ENCODE measurements at places on chromosomes 5 and 9. TPM values are rescaled to one million over a fixed set of nuclear protein-coding genes. Genes with fewer than 3 reads are reported as not detected.
A peak's percentile ranks its signal among the peaks of the same experiment; 100 is the strongest.

DNA sequence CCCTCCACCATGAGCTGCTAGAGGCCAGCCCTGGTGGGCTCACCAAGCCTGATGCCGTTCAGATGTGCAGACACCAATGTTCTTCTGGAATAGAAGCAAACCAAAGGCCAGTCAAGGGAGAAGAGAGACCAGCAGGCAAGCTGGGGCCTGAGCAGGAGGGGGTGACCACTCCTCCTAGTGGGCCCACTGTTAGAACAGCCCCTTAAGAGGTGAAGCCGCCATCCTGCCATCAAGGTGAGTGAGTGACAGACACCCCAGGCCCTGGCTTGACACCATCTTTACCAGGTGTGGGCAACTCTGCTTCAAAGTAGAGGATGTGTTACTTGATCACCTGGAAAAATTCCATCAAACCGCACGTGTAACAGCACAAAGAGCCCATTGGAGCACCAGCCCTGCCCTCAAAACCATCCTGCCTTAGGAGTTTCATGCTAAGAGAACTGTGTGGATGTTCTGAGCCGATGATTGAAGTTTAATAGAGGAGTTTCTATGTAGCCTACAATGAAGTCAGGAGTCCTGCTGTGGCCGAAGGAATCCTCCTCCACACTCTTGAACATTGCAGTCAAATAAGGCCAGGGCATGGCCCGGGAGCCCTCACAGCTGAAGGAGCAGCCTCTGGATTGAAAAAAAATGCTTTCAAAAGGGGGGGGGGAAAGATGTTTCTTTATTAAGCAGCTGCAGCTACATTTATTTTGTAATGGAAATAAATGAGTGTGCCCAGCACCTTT is 20.8 kb downstream of the AMBP start:
- no peaks in the 10 kb centered on the region for H3K27me3 ChIP-seq
- H3K36me3 ChIP-seq: no peaks in the 10 kb centered on the region
- H3K4me3 ChIP-seq: no peak overlapping the region
- H3K27ac ChIP-seq: no peak overlapping the region
- no peak for DNase-seq

DNA sequence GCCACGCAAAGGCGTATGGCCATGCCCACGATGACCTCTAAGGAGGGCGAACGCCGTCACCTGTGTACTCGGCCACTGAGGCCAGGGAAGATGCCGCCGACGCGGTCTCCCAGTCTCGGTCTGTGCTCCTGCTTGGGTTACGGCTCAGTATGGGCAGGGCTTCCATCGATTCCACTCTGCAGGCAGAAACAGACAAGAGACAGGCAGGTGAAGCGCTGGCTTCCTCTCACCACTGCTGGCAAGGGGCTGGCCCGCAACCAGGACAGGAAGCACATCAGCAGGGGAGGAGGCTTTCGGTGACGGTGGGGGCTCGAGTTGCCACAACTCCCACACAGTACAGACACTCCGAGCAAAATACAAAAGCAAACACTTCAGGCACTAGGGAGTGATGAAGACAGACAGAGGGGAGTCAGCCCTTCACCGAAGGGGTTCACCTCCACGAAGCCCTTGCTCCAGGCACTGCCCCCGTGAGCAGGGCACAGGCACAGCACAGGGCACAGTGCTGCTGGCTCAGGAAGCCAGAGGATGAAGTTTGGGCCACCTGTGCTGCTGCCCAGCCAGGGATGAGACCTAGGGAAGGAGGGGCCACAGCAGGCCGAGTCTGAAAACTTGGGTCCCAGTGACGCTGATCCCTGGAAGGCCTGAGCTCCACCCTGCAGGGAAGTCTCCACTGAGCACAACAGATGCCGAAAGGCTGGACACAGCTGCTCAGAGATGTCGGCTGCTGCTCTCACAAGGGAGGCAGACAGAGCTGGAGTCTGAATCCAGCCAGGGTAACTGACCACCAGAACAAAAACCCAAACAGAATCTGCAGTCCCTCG is 91.3 kb downstream of the CAMSAP1 start:
- H3K36me3 ChIP-seq: peaks cover 81% of the 10 kb centered on the region
- no peak overlapping the region for H3K4me3 ChIP-seq
- H3K27ac ChIP-seq: no peak overlapping the region
- H3K4me1 ChIP-seq: no peaks in the 10 kb centered on the region
- DNase-seq: no peak

The C5orf24 gene
- 36.5 TPM for total RNA-seq

DNA sequence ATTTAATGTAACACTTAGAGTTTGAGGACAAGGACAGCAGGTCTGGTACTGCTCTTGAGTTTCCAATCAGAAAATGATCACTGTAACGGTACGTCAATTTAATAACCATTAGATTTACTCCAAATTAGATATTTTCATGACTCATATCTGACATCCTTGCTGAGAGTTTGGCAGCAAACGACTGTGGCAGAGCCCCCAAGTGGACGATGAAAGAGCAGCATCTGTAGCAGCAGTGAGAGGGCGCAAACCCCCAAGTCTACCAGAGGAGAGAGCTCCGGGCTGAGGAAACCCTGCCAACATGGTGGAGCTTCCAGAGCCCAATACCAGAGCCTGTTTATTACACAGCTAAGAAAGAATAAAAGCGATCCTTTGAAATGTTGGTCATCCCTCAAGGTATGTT is 73.2 kb upstream of the EPB41L4A start:
- no peak overlapping the region for H3K27ac ChIP-seq
- no peak overlapping the region for H3K4me3 ChIP-seq
- no peak for DNase-seq
- no peaks in the 10 kb centered on the region for H3K36me3 ChIP-seq
- no peaks in the 10 kb centered on the region for H3K27me3 ChIP-seq

- H3K36me3 ChIP-seq: no peaks in the 10 kb centered on the region
- no peak for DNase-seq
- H3K4me1 ChIP-seq: no peaks in the 10 kb centered on the region
- peak overlapping the region; percentile 17 for H3K27ac ChIP-seq
Measured at GRCh38 chr5:126508251-126508961, 85.2 kb downstream of the GRAMD2B start.

DNA sequence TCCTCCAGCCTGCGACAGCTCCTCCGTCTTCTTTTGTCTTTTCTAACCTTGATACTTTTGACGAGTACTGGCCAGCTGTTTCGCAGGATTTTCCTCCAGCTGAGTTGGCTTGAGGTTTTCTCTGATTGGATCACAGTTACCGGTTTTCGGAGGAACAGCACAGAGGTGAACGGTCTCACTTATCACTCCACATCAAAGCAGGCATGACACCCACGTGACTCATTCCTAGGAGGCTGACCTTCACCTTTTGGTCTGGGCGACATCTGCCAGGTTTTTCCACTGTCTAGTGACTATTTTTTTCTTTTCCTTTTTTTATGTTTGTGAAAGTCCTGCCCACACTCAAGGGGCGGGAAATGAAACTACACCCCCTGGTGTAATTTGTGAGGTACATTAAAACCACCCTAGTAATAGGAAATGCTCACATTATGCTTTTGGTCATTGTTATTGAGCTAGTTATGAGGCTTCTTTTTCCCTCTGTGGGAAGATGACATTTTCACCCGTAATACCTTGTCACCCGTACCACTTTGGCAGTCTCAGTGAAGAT is 319.2 kb downstream of the GADD45G start:
- no peaks in the 10 kb centered on the region for H3K36me3 ChIP-seq
- H3K27me3 ChIP-seq: no peaks in the 10 kb centered on the region
- no peak overlapping the region for H3K27ac ChIP-seq
- DNase-seq: no peak
- H3K4me3 ChIP-seq: no peak overlapping the region

DNA sequence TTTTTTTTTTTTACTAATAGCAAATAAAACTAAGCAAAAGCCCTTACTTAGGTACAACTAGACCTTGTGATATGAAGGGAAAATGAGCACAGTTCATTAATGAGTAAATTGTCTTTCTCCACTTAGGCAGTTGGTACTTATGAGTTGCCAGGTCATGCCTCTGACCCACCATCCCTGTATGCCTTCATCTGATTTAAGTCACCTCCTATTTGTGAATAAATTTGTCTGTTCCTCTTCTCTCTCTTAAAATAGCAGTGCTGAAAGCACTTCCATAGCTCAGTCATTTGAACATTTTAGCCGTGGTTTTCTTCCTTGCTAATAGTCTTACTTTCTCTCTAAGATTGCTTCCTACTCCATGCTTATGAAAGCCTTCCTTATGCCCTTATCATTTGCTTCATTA is 61.4 kb downstream of the SLC44A1 start:
- H3K36me3 ChIP-seq: peaks cover 7% of the 10 kb centered on the region
- H3K4me1 ChIP-seq: no peaks in the 10 kb centered on the region
- no peak for DNase-seq
- H3K27me3 ChIP-seq: no peaks in the 10 kb centered on the region
- no peak overlapping the region for H3K27ac ChIP-seq

GRCh38 chr9:106883626-106884190 is 20.7 kb downstream of the ZNF462 start:
- H3K4me1 ChIP-seq: peaks cover 4% of the 10 kb centered on the region
- H3K36me3 ChIP-seq: no peaks in the 10 kb centered on the region
- DNase-seq: no peak

The OMD gene
- 36.2 TPM for total RNA-seq

- H3K27me3 ChIP-seq: no peaks in the 10 kb centered on the region
- no peak for DNase-seq
- H3K4me3 ChIP-seq: no peak overlapping the region
- no peak overlapping the region for H3K27ac ChIP-seq
- H3K36me3 ChIP-seq: no peaks in the 10 kb centered on the region
- H3K4me1 ChIP-seq: no peaks in the 10 kb centered on the region
Measured at GRCh38 chr9:124137944-124138335, 119.8 kb upstream of the NEK6 start.

DNA sequence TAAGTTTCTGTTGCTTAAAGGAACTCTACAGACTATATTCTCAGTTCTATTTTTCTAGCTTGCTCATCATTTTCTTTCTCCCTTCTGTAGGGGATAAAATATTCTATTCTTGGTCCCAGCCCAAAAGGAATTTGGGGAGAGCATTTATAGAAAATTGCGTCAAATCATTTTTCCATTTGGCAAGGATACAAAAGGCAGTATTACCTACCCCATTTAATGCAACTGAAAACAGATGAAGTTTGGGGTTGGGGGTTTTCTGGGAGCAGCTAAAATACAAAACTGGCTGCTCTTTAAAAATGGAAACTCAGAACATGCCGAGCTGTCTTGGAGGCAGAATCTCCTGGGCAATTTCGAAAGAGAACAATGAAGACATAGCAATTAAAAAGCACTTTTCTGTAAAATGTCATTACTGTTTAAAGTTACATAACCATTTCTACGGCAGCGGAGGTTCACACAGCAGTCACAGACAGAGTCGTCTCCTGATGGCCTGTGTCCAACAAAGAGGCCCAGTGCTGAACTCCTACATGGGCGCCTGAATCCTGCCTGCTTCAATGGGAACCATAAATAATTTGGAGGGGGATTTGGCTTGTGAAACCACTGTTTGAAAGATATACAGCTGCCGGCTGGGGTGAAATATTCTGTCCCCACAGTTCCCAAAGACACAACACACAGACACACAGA is 152.4 kb downstream of the BRINP1 start:
- no peaks in the 10 kb centered on the region for H3K4me1 ChIP-seq
- no peak overlapping the region for H3K27ac ChIP-seq
- no peak overlapping the region for H3K4me3 ChIP-seq
- no peaks in the 10 kb centered on the region for H3K27me3 ChIP-seq

Data from ascending aorta (tissue), 2 donors.